ENCODE measurements at places on chromosomes 11 and 22.
A peak's percentile ranks its signal among the peaks of the same experiment; 100 is the strongest.

DNA sequence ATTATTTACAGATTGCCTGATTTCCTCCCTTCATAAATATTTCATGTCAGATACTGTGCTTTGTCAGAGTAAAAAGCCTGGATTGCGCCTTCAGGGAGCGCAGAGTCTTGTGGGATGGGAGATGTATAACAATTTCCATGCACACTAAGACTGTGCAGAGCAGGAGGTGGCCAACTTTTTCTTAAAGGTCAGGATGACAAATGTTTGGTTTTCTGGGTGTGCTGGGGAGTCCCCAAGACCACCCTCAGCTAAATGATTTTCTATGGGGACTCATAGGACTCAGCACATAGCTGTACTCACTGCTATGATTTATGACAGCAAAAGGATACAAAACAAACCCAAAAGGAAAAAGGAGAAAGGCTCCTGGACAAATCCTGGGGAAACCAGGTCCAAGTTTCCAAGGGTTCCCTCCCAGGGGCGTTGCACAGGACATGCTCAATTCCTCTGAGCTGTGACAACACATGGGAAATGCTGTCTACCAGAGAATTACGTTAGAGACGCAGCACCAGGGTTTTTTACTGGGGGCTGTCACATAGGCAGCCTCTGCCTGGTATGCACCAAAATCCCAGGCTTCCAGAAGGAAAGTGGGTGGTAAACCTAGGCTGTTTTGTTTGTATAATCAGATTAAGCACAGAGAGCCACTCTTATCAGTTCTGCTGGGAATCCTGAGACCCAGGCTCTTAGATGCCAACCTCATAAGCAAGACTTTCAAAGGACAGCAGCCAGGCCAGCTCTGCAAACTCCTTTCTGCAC, 59.1 kb downstream of the CSNK2A3 start:
- DNase-seq, result no peak

GRCh38 chr22:40451210-40451609, 80.8 kb downstream of the SGSM3 start:
- DNase-seq, result no peak

GRCh38 chr11:15216678-15217077, 102.0 kb downstream of the INSC start:
- peak; percentile 6 for DNase-seq

- DNase-seq, result peak; percentile 59
Observed at GRCh38 chr22:26367402-26368245, 61.4 kb upstream of the ASPHD2 start.

- no peak for DNase-seq
Observed at GRCh38 chr11:1235901-1236315, 13.0 kb downstream of the MUC5B start.

DNA sequence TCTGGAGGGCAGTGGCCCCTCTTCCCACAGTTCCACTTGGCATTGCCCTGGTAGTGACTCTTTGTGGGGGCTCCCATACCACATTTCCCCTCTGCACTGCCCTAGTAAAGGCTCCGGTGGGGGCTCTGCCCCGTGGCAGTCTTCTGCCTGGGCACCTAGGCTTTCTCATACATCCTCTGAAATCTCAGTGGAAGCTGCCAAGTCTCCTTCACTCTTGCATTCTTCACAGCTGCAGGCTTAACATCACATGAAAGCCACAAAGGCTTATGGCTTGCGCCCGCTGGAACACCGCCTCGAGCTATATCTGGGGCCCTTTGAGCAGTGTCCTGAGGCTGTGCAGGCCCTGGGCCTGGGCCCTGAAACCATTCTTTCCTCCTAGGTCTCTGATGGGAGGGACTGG, 25.3 kb downstream of the PLEKHB1 start:
- no peak for DNase-seq

DNA sequence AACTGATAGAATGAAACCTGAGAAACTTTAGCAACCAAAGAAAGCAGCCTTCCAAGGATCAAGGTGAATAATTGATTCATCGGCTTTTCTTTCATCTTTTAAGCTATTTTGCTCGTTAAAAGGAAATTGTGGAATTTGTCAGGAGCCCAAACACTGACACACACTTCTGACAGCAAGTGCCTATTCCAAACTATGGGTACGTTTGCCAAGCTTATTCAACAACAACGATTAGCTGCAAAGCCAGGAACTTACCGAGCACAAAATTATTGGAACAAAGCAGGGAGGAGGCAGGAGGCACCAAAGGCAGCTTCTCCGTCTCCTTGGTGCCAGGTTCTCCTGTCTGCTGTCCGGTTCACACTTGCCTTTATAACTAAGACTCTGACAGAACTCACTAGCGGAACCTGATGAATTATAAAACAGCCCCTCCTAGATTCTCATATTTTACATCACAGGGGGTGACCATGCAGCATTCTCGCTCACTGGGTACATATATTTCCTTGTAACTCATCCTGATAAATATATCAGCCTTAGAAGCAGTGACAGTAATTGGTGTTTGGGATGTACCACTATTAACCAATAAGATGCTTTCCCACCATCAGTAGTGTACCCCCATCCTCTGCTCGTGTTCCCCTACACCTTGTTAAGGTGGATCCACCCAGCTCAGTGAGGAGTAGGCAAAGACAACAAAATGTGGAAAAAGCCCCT, 395.9 kb upstream of the CCDC90B start:
- no peak for DNase-seq

DNA sequence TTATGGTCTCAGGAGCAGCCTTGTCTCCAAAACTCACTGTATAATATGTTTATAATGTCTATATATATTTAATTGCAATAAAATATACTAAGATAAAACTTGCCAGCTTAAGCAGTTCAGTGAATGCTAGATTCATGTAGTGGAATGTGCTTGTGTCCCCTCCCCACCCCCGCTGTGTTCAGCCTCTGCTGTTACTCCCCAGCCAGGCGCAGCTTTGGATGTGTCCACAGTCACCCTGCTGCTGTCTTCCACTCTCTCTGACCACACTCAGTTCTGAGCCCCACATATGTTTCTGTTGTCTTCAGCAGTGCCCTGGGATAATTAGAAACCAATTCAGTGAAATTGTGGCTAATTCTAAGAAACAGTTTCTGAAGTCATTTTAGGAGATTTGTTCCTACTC, 52.2 kb downstream of the PPFIA1 start:
- no peak for DNase-seq
